Foreskin melanocyte (primary cell): ENCODE measurements at places on chromosomes 1 and 21.
A peak's percentile ranks its signal among the peaks of the same experiment; 100 is the strongest.

GRCh38 chr1:201260648-201261311 is 22.5 kb upstream of the PKP1 start:
- no peak for DNase-seq

DNA sequence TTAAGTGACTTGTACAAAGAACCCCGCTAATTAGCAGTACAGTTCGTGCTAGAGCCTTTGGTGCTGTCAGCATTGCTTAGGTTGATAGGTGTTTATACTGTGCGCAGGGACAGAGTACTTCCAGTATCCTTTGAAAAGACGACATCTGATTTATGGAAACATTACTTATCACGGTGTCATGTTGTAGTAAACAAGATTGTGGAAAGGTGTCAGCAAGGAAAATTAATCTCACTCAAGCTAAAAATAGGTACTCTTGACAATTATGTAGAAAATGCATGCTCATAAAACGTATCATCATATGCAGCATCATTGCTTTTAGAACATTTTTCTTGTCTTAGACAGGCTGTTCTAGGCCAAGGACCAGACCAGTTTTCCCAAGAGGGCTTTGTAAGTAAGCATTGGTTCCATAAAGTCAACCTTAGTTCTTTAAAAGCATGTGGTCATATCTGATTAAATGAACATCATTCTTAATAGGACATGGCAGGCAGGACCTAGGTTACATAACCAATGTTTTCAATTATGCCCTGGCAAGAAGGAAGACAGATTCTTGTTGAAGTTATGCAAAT is 33.0 kb downstream of the SH3BGR start:
- DNase-seq = no peak

DNA sequence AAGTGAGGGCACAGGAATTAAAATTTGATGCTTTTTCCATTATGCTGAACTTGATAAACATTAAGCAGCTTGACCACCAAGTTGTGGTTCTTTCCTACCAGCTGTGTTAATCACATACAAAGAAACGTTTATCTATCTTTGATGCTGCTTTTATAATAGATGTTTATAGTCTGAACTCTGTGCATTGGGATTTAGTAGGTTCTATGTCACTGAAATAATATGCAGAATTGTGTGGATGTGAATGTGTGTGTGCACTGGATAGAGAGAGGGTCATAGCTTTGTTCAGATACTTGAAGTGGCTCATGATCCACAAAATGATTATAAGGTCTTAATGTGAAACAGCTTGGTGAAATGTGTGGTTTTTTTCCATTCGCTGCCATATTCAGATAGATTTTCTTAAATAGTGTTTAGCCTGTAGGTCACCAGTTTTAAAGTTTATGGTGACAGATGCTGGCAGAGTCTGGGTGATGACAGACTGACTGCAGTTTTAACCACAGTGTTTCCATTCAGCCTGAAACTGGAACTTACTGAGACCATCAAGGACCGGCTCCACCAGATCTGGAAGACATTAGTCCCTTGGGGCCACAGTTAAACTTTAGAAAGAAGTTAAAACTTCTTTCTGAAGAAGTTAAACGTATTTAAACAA is 10.2 kb downstream of the DDI2 start:
- DNase-seq = peak; percentile 86

DNA sequence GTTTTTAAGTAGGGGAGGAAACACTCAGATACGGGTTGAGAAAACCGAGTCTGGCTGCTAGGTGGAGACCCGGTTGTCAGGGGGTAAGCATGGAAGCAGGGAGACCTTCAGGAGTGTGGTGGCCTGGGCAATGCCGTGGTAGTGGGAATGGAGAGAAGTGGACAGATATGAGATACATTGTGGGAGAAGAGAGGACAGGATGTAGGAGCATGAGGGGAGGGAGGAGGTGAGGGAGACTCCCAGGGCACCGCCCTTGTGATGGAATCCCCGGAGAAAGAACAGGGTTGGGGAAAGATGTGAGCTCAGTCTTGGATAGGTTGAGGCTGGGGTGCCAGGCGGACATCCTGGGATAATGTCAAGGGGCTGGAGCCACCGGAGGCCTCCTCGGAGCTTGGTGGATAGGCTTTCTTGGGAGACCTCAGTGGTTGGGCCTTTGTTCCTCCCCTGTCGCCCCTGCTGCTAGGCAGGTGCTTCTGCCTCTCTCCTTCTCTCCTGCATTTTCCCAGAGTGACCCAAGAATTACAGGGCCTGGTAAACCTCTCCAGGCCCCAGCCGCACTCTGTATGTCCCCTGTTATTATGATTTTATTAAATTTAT is 21.3 kb downstream of the ZNF362 start:
- DNase-seq = no peak

DNA sequence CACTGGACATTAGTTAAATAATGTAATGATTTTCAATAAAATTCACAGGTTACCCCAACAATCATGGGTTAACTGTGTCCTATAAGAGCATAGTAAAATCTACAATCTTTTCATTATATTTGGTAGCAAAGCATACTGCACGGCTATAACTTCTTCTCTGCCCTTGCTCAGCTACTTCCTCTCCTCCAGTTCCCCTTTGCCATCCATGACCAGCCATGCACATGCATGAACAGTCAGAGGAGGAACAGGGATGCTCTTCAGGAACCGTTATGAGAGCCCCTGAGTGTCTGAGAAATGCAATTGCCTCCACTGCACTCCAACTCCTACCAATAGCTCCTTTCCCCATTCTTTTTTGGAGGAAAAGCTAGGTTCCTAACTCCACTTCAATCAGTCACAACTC is 646.7 kb downstream of the LTN1 start:
- DNase-seq = no peak

GRCh38 chr1:74396462-74396861 is 115.9 kb downstream of the LRRC53 start:
- no peak for DNase-seq

DNA sequence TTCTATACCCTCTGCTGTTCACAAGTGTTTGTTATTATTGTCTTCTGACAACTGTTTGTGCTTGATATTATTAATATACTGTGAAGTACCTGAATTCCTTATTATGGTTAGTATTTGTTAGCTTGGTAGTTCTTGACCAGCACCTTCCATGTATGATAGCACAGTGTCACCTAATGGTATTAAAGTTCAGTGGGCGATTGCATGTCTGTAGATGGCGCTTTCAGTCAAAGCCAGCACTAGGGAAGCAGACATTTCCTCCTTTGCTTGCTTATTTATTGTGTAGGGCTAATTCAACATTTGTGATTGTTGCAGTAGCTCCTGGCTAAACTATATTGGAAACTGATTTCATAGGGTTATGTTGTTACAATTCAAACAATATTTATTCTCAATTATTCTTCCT is 218.0 kb downstream of the ZP4 start:
- peak; percentile 11 for DNase-seq

- DNase-seq = no peak
Measured at GRCh38 chr21:42521384-42521783, 7.7 kb downstream of the SLC37A1 start.

- DNase-seq = no peak
Measured at GRCh38 chr1:67791261-67791660, 42.0 kb downstream of the GNG12 start.

GRCh38 chr1:202084791-202085681 is 37.7 kb upstream of the GPR37L1 start:
- DNase-seq = peak; percentile 16

- DNase-seq = no peak
Measured at GRCh38 chr1:1239614-1240347, 6.7 kb downstream of the C1QTNF12 start.

DNA sequence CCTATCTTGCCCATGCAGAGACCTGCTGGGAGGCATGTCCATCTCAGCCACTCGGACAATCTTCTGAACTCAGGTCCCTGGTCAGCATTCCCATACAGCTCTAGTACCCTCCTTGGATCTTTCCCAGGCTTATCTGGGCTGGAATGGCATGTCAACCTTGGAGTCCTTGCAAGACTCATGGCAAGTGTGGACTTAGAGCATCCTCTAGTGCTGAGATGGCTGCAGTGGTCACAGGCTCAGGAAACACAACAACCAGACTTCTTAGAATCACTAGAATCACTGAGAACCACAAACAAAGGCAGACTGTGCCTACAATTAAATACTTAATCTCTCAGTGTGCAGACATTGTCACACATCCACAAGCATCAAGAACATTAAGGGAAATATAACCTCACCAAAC is 73.1 kb upstream of the TSHB start:
- DNase-seq = peak; percentile 4

GRCh38 chr1:23774174-23774880 is 3.9 kb upstream of the PITHD1 start:
- DNase-seq = no peak

- DNase-seq = no peak
Measured at GRCh38 chr1:115790846-115791245, 22.3 kb upstream of the CASQ2 start.

DNA sequence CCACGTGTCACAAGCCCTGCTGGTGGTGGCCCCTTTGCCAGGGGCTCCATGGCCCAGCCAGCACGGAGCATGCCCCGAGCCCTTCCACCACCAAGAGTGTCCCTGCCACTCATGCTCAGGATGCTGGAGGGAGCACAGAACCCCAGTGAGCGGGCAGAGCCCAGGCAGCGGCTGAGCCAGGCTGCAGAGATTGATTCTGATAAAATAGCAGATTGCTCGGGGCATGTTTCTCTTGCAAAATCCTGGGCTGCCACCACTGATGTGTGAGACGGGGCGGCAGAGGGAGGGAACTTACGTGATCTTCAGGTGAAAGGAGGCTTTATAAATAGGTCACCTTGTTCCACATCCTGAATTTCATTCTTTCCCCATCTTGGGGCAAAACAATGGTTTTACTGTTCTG is 53.2 kb downstream of the SPSB1 start:
- no peak for DNase-seq

GRCh38 chr1:51316113-51316845 is 14.1 kb downstream of the TTC39A start:
- no peak for DNase-seq

GRCh38 chr21:45670731-45671130 is 27.2 kb downstream of the PCBP3 start:
- no peak for DNase-seq

GRCh38 chr1:172895050-172895460 is 155.7 kb downstream of the TNFSF18 start:
- no peak for DNase-seq

GRCh38 chr1:173866413-173867115 is 1.2 kb downstream of the GAS5 start:
- DNase-seq = no peak

- DNase-seq = no peak
Measured at GRCh38 chr1:234727018-234727940, 117.3 kb upstream of the IRF2BP2 start.

DNA sequence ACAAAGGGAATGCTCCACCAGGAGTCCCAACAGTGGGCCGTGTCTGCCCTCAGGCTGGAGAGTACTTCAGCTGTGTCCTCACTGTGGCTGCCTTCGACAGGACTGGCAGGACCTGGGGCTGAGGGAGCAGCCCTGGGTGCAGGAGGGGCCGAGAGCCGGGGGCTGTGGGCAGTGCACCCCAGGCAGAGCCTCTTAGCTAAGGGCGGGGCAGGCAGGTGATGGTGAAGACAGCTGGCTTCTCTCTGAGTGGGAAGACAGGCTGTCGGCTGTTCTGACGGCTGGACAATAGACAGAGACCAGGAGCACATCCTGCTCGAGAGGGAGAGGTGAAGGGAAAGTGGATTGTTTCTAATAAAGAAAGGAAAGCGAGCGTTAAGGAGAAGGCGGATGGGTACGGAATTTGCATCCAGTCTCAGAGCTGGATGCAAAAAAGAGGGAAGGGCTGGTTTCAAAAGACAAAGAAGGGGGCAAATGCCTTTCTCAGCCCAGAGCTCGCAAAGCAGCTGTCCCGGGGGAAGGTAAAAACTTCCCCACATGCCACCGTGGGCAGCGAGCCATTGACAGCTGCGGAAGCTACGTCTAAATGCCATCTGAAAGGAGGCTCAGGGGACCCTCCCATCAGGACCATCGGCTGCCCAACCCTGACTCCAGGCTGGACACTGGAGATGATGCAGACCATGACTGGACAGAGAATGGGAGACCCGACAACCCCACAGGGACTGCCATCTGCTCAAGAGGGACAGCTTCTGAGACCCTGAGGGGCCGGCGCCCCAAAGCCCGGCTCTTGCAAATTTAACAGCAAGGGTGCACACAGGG is 92.0 kb downstream of the STUM start:
- DNase-seq = no peak

GRCh38 chr1:17617787-17618557 is 78.5 kb downstream of the ARHGEF10L start:
- DNase-seq = no peak

- DNase-seq = no peak
Measured at GRCh38 chr1:84916897-84917296, 23.9 kb upstream of the LPAR3 start.

DNA sequence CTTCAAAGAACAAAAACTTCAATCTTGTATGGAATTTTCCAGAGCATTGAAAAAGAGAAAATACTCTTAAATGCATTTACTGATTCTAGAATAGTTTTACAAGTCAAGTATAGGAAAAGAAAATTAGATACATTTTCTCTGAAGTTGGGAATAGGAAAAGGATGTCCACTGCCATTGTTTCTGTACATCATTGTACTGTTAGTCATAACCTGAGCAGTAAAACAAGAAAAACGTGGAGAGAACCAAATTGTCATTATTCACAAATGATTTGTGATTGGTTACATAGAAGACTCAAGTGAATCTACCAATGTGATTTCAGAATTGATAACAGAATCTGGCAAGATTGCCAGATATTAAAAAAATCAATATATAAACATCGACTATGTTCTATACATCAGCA is 27.4 kb downstream of the PRKACB start:
- DNase-seq = no peak

DNA sequence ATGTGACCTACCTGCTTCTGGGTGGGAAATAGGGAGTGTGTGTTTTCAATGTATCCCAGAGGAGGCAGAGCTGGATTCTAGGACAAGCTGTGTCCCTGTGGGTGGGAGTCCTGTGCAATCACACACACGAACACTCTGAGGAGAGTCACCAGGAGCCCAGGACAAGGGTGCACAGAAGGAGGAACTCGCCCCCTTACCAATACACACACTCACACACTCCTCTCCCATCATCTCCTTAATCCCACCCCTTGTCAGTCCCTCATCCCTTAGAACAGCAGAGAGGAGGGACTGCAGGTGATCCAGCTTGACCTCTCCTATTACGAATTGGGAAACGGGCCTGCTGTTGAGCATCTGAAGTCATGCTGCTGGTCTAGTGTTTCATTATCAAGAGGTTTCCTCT is 8.5 kb upstream of the MYBPHL start:
- no peak for DNase-seq

DNA sequence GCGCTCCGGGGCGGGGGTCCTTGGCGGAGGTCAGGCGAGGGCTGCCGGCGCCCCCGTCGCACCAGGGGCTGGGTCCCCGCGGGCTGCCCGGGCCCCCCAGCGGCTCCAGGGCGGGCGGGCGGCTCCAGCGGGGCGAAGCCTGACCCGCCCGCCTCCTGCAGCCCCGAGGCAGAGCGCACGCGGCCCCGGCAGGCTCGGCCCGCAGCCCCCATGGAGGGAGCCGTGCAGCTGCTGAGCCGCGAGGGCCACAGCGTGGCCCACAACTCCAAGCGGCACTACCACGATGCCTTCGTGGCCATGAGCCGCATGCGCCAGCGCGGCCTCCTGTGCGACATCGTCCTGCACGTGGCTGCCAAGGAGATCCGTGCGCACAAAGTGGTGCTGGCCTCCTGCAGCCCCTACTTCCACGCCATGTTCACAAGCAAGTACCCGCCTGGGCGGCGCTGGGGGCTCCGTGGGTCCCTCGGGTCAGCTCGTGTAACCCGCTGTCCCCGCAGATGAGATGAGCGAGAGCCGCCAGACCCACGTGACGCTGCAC is 817 bp downstream of the KLHL17 start:
- DNase-seq = no peak
